Breast epithelium (tissue), 4 donors: ENCODE measurements at places on chromosomes 1 and 21.
A peak's percentile ranks its signal among the peaks of the same experiment; 100 is the strongest.

GRCh38 chr1:156801409-156802121, 15.1 kb downstream of the SH2D2A start:
- H3K36me3 ChIP-seq: no peaks in the 10 kb centered on the region
- H3K4me3 ChIP-seq: no peak overlapping the region
- DNase-seq: no peak
- peak overlapping the region; percentile 61 for H3K27ac ChIP-seq
- no peaks in the 10 kb centered on the region for H3K4me1 ChIP-seq

DNA sequence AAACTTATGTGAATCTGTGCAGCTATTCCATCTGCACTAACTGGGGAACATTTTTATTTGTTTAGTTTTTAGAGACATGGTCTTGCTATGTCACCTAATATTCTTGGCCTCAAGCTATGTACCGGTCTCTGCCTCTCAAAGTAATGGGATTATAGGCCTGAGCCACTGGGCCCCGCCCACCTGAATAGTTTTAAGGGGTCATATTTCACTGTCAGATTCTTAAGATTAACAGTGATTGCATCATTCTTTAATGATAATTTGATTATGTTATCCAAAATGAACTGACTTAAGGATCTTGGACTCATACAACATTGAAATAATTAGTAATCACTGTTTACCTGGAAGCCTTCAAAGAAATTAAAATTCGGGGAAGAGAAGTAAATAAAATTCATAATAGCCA, 12.6 kb upstream of the KLF18 start:
- no peaks in the 10 kb centered on the region for H3K27me3 ChIP-seq
- DNase-seq: no peak
- H3K27ac ChIP-seq: no peak overlapping the region
- no peaks in the 10 kb centered on the region for H3K36me3 ChIP-seq

GRCh38 chr1:208187499-208188041, 56.6 kb downstream of the PLXNA2 start:
- no peaks in the 10 kb centered on the region for H3K27me3 ChIP-seq
- H3K4me3 ChIP-seq: no peak overlapping the region
- H3K27ac ChIP-seq: no peak overlapping the region
- H3K4me1 ChIP-seq: no peaks in the 10 kb centered on the region
- no peak for DNase-seq

GRCh38 chr1:17924578-17924977, 169.4 kb downstream of the ACTL8 start:
- no peaks in the 10 kb centered on the region for H3K36me3 ChIP-seq
- H3K27me3 ChIP-seq: no peaks in the 10 kb centered on the region

GRCh38 chr1:77245830-77246229, 26.6 kb upstream of the PIGK start:
- no peak overlapping the region for H3K27ac ChIP-seq
- H3K36me3 ChIP-seq: no peaks in the 10 kb centered on the region
- H3K27me3 ChIP-seq: no peaks in the 10 kb centered on the region
- no peak for DNase-seq

GRCh38 chr1:156217871-156218270, 5.1 kb downstream of the PMF1 start:
- peaks cover 12% of the 10 kb centered on the region for H3K4me1 ChIP-seq
- no peak for DNase-seq
- H3K36me3 ChIP-seq: no peaks in the 10 kb centered on the region
- H3K4me3 ChIP-seq: no peak overlapping the region
- no peaks in the 10 kb centered on the region for H3K27me3 ChIP-seq
- peak overlapping the region; percentile 8 for H3K27ac ChIP-seq

DNA sequence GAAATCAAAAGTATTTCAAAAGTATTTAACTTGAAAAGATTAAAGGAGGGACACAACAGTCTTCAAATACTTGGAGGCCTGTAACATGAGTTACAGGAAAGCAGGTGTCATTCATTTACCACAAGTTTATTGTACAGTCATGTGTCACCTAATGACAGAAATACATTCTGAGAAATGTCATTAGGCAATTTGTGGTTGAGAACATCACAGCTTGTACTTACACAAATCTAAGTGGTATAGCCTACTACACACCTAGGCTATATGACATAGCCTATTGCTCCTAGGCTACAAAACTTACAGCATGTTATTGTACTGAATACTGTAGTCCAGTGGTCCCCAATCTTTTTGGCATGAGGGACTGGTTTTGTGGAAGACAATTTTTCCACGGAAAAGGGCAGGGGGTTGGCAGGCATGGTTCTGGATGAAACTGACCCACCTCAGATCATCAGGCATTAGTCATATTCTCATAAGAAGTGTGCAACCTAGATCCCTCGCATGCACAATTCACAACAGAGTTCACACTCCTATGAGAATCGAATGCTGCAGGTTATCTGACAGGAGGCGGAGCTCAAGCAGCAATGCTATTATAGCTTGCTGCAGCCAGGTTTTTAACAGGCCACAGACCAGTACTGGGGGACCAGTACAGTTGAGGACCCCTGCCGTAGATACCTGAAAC, 25.0 kb upstream of the PHTF1 start:
- no peaks in the 10 kb centered on the region for H3K27me3 ChIP-seq
- H3K4me1 ChIP-seq: no peaks in the 10 kb centered on the region
- no peak overlapping the region for H3K4me3 ChIP-seq
- DNase-seq: no peak
- no peaks in the 10 kb centered on the region for H3K36me3 ChIP-seq

DNA sequence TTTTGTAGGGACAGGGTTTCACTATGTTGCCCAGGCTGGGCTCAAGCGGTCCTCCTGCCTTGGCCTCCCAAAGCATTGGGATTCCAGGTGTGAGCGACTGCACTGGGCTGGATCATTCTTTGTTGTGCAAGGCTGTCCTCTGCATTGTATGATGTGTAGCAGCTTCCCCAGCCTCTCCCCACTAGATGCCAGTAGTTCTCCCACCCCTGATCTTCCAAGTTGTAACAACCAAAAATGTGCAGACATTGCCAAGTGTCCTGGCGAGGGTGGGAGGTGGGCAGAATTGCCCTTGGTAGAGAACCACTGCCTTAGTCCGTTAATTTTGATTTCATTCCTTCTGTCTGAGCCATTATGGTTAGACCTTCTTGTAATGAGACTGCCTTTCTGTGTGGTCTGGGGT, 7.2 kb downstream of the GALNT2 start:
- no peaks in the 10 kb centered on the region for H3K27me3 ChIP-seq
- H3K27ac ChIP-seq: no peak overlapping the region
- no peaks in the 10 kb centered on the region for H3K4me1 ChIP-seq
- H3K36me3 ChIP-seq: no peaks in the 10 kb centered on the region

GRCh38 chr1:156293098-156293434, 2.4 kb downstream of the GLMP start:
- no peaks in the 10 kb centered on the region for H3K27me3 ChIP-seq
- no peak for DNase-seq
- H3K4me1 ChIP-seq: no peaks in the 10 kb centered on the region
- H3K4me3 ChIP-seq: no peak overlapping the region
- no peak overlapping the region for H3K27ac ChIP-seq

- no peaks in the 10 kb centered on the region for H3K36me3 ChIP-seq
- no peak for DNase-seq
- H3K4me3 ChIP-seq: peak overlapping the region; percentile 47
- H3K4me1 ChIP-seq: no peaks in the 10 kb centered on the region
- no peaks in the 10 kb centered on the region for H3K27me3 ChIP-seq
These were observed 2.9 kb downstream of the C1QA start for GRCh38 chr1:22639286-22639685.

GRCh38 chr21:32134441-32135130, 144.3 kb downstream of the MIS18A start:
- H3K4me1 ChIP-seq: no peaks in the 10 kb centered on the region
- DNase-seq: no peak
- no peak overlapping the region for H3K27ac ChIP-seq
- H3K36me3 ChIP-seq: no peaks in the 10 kb centered on the region
- no peaks in the 10 kb centered on the region for H3K27me3 ChIP-seq

DNA sequence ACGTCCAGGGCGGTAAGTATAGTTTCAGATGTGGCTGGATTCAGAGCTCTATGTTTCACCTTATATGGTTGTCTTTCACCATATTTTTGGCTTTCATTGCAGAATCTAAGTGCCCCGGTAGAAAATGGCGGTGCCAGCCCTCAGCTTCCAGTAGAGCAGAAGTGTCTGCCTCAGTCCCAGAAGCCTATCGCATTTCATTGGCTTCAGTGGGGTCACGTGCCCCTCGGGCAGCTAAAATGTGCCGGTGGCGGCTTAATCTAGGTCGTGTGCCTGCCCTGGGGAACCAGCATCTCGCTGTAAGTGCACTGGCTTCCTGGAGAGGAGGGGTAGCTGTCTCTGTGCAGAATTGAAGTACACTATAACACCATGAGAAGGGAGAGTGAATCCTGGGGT, 107.4 kb upstream of the MAGI3 start:
- no peak overlapping the region for H3K4me3 ChIP-seq
- H3K36me3 ChIP-seq: no peaks in the 10 kb centered on the region
- no peak for DNase-seq
- no peak overlapping the region for H3K27ac ChIP-seq
- no peaks in the 10 kb centered on the region for H3K4me1 ChIP-seq
- H3K27me3 ChIP-seq: no peaks in the 10 kb centered on the region

DNA sequence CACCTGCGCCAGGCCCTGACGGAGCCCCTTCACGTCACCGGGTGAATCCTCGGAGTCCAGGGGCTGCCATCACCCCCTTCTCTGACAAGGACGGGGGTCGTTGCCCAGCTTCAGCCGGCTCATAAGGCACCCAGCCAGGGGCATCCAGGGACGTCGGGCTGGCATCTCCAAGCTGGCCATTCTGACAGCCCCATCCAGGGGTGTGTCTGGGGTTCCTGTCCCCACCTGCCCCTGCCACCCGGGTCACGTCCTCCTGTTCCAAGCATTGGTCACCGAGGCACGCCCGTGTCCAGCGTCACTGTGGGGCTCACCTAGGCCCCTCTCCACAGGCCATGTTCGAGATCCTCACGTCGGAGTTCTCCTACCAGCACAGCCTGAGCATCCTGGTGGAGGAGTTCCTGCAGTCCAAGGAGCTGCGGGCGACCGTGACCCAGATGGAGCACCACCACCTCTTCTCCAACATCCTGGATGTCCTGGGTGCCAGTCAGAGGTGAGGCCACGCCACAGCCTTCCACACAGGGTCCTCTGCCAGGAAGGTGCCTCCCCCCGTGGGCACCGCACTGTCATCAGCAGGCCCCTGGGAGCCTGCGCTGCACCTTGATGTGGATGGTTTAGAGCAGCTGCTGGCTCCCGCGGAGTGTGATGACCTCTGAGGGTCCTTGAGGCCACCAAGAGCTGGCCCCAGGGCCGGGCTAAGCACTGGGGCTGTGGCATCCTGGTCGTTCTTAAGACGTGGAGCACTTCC, 14.8 kb downstream of the ARHGEF16 start:
- no peaks in the 10 kb centered on the region for H3K36me3 ChIP-seq
- no peaks in the 10 kb centered on the region for H3K27me3 ChIP-seq
- no peaks in the 10 kb centered on the region for H3K4me1 ChIP-seq
- no peak for DNase-seq
- no peak overlapping the region for H3K4me3 ChIP-seq

GRCh38 chr1:237183963-237184540, 142.1 kb downstream of the RYR2 start:
- H3K27ac ChIP-seq: no peak overlapping the region
- no peaks in the 10 kb centered on the region for H3K36me3 ChIP-seq
- H3K4me3 ChIP-seq: no peak overlapping the region

GRCh38 chr1:1943834-1944570, 24.9 kb upstream of the TMEM52 start:
- no peaks in the 10 kb centered on the region for H3K36me3 ChIP-seq
- no peaks in the 10 kb centered on the region for H3K4me1 ChIP-seq
- peak overlapping the region; percentile 60 for H3K4me3 ChIP-seq
- no peak overlapping the region for H3K27ac ChIP-seq

DNA sequence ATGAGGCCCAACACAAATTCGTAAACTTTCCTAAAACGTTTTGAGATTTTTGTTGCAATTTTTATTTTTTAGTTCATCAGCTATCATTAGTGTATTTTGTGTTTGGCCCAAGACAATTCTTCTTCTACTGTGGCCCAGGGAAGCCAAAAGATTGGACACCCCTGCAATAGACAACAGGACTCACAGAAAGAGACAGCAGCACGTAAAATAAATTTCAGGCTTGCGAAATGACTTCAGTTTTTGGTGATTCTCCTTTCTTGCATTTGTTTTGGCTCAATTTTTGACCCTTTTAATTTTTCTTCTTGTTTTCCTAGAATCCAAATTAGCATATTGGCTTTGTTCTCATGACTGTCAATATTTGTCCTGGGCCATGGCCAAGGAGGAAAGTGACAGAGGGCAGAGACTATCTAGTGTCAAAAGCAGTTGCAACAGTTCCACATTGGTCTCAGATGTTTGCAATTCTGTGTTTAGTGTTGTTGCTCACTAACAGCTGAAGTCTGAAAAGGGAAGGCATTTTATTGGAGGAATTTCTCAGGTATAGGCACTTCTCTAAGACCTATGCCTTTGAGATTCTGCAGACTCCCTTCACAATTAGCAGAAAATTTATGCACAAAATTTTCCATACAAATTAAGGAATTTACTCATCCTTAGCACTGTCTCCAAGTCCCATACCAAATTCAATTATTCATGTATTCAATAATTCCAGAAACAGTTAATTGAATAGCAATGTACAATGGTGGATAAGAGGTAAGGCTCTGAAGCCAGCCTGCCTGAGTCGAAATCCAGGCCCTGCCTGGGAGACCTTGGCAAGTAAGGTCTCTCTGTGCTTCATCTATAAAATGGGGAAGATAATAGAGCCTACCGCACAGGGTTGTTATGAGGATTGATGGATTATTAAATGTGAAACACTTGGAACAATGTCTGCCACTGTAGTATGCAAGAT, 160.9 kb upstream of the IVNS1ABP start:
- no peaks in the 10 kb centered on the region for H3K27me3 ChIP-seq
- no peak overlapping the region for H3K4me3 ChIP-seq
- no peak for DNase-seq
- H3K4me1 ChIP-seq: no peaks in the 10 kb centered on the region
- H3K36me3 ChIP-seq: no peaks in the 10 kb centered on the region
- H3K27ac ChIP-seq: no peak overlapping the region

GRCh38 chr1:30596891-30597290, 126.5 kb downstream of the MATN1 start:
- peak; percentile 9 for DNase-seq
- H3K4me1 ChIP-seq: no peaks in the 10 kb centered on the region
- no peaks in the 10 kb centered on the region for H3K36me3 ChIP-seq

- no peaks in the 10 kb centered on the region for H3K27me3 ChIP-seq
- no peak for DNase-seq
- H3K4me1 ChIP-seq: no peaks in the 10 kb centered on the region
- no peak overlapping the region for H3K4me3 ChIP-seq
These were observed 454.1 kb upstream of the USP24 start for GRCh38 chr1:55669293-55669692.

DNA sequence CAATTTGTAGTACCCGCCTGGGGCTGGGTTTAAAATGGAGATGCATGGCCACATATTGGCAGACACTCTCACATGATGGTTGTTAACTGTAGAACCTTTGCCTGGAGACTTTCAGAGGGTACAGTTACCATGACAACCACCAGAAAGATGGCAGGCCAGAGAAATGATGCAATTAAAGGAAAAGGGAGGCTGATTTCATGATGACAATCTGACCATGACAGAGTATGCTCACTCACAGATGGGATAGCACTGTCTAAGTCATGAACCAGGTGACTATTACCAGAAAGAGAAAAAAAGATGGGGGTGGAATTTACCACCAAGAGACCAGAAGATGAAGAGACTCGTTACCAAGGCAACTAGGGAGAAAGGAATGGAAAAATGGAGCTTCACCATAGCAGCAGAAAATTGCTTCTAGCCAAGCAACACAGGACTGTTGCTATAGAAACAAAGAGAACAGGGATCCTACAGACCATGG, 3.5 kb upstream of the TRIT1 start:
- H3K4me3 ChIP-seq: no peak overlapping the region
- H3K4me1 ChIP-seq: peaks cover 6% of the 10 kb centered on the region
- DNase-seq: no peak
- no peaks in the 10 kb centered on the region for H3K36me3 ChIP-seq
